Activated naive CD8-positive, alpha-beta T cell treated with anti-CD3 and anti-CD28 coated beads, Interleukin-2, amount 10 ng/mL, durations not matched to agents 7 days and 5 days (primary cell): ENCODE measurements at places on chromosomes 4 and X. TPM values are rescaled to one million over a fixed set of nuclear protein-coding genes. Genes with fewer than 3 reads are reported as not detected.

DNA sequence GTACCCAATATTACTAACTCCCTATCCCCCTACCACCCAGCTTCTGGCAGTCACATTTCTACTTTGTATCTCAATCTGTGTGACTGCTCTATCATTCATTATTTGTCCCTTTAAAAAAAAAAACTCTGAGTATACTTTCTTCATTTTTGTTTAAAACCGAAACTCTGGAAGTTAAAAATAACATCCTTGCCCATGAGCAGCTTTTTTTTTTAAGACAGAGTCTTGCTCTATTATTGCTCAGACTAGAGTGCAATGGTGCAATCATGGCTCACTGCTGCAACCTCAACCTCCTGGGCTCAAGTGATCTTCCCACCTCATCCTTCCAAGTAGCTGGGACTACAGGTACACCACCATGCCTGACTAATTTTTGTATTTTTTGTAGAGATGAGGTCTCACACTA, 15.8 kb downstream of the UBE2K start:
- DNase-seq: no peak

DNA sequence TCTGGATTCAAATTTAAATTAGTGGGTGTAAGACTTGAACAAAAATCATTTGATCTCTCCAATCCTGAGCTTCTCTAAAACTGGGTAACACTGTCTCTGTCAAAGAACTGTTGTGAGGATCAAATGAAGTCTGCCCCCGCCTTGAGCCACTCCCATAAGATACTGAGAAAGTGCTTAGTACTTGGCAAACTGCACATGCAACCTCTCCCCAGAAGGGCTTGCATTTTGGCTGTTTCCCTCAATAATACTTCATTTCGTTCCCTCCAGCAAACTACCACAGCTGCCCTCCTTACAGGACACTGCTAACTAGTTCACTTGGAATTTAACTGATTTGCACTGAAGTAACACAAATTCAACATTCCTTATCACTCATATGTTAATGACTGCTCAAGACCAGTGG, 79.8 kb downstream of the APBB2 start:
- no peak for DNase-seq

DNA sequence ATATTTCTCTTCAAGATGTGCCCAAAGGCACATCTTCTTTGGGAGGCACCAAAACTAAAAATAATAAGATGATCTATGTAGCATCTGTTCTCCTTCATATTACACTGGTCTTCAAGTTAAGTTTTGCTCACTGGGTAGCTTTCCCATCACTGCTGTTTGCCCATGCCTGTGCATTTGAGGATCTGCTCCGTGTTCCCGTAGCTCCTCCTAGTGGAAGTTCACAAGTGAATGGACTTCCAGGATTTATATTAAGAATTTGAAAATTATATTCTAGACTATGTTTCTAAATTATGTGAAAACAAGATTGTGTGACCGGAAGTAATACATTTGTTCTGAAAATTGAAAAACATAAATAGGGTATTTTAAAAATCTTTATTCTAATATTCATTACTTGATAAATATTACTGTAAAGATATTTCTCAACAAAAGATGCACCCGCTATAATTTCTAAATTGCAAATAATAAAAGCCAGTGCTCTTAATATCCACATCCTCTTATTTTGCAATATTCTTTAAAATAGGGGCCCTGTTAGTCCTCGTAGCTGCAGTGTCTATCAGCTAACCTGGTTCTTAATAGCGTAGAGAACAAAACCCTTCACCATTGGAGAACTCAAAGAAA, 147.7 kb downstream of the RBM46 start:
- no peak for DNase-seq

DNA sequence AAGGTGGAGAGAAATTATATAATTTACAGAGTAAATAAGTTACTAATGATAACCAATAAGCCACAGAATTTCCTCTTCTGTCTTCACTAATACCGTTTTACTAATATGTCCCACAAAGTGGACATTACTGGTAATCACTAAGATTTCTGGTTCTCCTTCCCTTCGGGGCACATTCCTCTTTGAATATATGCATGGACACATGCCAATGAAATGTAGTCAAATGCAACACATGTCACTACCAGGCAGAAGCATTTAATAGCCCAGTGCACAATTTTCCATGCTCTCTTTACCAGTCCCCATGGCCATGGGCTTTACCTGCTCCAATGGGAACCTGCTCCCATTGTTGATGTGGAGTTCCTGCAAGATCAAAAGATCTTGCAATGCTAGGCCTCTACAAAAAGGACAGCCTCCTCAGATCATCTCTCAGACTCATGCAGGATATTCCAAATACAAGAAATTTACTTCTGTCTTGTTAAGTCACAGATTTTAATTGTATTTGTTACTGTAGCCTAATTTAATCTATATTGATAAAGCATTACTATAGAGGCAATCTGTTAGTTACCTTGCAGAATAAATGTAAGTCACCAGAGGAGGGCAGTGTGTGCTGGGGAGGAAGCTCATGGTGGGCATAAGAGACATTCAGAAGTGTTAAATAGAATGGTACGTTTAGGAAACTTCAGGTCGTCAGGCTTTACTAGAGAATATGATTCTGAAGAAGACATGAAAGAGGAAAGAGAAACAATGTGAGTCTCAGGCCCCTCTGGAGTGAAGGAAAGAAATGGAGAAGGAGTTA, 37.1 kb upstream of the INPP4B start:
- no peak for DNase-seq

GRCh38 chr4:161647757-161648156, 516.0 kb downstream of the FSTL5 start:
- DNase-seq: no peak

The UGT8 gene
- not detected for total RNA-seq

The ADH1C gene
- total RNA-seq: not detected

The ATOH1 gene
- not detected for total RNA-seq
